Type B pancreatic cell (in vitro differentiated cells): ENCODE measurements at places on chromosomes 3 and 15.

GRCh38 chr15:27165590-27165989 is 194.6 kb downstream of the GABRG3 start:
- no peak for DNase-seq

DNA sequence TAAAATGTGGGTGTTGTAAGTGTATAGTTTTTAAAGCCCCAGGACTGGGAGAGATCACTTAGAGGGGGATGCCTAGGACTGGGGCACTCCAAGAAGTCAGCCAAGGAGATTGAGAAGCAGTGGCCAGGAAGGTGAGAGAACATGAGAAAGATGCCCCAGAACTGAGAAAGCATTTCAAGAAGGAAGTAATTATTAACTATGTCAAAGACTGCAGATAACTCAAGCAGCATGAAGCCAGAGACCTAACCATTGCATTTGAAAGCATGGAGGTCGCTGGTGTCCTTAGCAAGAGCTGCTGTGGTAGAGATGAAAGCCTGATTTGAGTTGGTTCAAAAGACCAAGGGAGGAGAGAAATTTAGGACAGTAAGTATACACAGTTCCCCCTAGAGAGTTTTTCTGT is 30.6 kb upstream of the SLC2A2 start:
- DNase-seq, result no peak

DNA sequence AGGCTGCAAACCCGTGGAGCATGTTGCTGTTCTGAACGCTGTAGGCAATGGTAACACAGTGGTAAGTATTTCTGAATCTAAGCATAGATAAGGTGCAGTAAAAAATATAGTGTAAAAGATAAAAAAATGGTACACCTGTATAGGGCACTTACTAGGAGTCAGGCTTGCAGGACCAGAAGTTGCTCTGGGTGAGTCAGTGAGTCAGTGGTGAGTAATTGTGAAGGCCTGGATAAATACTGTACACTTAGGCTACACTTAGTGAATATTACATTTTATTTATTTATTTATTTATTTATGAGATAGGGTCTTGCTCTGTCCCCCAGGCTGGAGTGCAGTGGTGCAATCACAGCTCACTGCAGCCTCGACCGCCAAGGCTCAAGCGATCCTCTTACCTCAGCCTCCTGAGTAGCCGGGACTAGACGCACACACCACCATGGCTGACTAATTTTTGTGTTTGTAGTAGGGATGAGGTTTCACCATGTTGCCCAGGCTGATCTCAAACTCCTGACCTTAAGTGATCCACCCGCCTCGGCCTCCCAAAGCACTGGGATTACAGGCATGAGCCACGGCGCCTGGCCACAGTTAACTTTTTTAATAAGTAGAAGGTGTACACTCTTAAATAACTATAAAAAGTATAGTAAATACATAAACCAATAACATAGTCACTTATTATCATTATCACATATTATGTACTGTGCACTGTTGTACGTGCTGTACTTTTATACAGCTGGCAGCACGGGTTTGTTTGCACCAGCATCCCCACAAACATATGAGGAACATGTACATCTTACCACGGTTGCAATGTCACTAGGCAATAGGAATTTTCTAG is 155.1 kb downstream of the IGF1R start:
- DNase-seq, result no peak

DNA sequence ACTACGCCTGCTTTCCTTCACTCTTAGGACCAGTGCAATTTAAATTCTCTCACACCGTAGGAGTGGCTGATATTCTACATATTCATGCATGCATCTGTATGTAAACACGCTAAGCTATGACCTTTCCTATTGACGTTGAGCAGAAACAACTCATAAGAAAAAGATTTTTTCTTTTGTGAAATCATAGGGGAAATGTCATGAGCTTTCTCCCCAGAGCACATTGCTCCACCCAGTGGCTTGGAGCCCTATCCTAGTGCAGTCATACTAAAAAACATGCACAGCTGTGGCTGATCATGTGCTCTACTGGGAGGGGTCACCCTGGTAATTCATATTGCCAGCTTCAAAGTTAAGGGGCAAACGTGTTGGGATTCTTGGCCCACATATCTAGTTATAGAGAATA is 1.8 kb upstream of the MESD start:
- no peak for DNase-seq
